ENCODE measurements at places on chromosomes 5 and 9. TPM values are rescaled to one million over a fixed set of nuclear protein-coding genes. Genes with fewer than 3 reads are reported as not detected.

Gene GPR21
- 0.28 TPM for total RNA-seq

Gene MARCHF11
- total RNA-seq: not detected

GRCh38 chr9:89631384-89631783, 26.6 kb downstream of the GADD45G start:
- DNase-seq: no peak

Gene PITX1
- 10.3 TPM for total RNA-seq

DNA sequence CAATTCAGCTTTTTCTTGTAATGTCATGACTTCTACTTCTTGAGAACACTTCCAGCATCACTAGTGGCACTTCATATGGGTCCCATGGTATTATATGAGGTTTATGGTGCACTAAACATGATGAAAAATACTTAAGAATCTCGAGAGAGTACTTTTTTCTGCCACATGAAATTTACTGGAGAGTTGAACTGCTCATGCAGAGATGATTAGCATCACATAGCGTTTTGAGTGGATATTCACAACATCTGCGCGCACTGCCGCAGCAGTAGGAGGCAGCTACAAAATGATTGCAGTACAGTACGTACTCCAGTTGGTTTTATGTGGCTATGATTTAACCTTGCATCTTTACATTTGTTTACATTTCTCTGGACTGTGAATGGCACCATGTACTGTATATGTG, 14.7 kb downstream of the RAD1 start:
- DNase-seq: no peak

- DNase-seq: peak; percentile 31
Measured at GRCh38 chr5:120297616-120298015, 166.5 kb upstream of the PRR16 start.

DNA sequence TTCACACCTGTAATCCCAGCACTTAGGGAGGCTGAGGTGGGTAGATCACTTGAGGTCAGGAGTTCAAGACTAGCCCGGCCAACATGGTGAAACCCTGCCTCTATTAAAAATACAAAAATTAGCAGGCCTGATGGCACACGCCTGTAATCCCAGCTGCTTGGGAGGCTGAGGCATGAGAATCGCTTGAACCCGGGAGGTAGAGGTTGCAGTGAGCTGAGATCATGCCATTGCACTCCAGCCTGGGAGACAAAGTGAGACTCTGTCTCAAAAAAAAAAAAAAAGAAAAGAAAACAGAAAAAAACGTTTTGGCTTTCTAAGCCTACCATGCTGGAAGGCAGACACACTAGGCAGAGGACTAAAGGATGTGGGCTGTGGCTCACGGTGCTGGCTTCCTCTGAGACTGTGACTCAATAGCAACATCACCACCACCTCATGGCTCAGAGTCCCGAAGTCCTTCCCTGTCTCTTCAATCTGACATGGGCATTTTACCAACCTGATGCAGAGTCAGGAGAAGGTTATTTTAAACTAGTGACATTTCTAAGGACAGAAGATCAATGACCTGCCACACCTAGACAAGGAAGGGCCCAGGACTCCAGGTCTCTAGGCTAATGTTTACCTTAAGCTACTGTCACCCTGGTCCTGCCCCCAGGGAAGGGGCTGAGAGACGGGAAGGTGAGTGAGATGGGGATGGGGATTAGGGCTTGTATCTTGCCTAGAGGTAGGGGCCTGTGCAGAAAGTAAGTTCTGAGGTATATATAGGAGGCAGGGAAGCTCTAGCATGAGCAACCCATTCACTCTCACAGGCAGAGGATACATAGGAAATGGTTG, 3.7 kb downstream of the ECSCR start:
- peak; percentile 88 for DNase-seq

DNA sequence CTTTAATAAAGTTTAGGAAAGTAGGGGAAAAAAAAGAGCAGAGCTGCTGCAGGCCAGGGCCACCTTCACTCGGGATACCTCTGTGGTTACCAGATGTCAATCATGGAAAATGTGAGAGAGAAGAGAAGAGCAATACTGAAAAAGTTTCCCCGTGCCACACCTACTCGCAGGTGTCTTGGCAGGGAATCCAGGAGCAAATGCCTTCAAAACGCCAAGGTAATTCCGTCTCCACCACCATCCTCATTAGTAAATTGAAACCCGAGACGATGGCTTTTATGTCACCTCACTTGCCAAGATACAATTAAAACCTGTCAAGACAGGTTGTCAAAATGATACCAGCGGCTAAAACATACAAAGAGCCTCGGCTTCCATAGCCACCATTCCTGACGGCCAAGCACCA, 49.7 kb downstream of the FAM81B start:
- DNase-seq: no peak

Gene SLC36A3
- total RNA-seq: not detected

GRCh38 chr5:110900829-110901228, 162.0 kb downstream of the SLC25A46 start:
- peak; percentile 98 for DNase-seq

Gene ITGA1
- total RNA-seq: 95.2 TPM

Gene TAF1L
- total RNA-seq: not detected

Gene NPR3
- 88.2 TPM for total RNA-seq

GRCh38 chr9:120505186-120505585, 74.8 kb downstream of the CDK5RAP2 start:
- no peak for DNase-seq

DNA sequence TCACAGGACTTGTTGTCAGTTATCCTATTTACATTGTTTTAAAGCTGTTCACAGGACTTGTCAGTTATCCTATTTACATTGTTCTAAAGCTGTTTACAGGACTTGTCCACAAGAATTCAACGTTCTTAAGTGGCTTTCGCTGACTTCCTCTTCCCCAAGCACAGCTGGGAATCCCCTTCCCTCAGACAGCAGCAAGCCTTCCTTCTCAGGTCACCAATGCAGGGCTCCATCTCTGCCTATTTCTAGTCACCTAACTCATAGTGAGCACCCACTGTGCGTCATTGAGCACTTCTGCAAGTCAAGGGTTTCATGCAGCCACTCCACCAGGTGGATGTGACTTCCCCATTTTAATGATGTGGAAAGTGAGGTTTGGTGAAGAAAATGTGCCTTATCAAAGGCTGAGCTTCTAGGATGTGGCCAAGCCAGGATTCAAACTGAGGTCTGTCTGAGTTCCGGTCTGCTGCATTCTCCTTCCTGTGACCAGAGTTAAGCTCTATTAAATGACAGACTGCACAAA, 109.8 kb upstream of the ZNF462 start:
- DNase-seq: peak; percentile 7
